ENCODE measurements at places on chromosomes 5 and 9.

- DNase-seq = no peak
Measured at GRCh38 chr9:132597073-132597775, 14.8 kb downstream of the BARHL1 start.

DNA sequence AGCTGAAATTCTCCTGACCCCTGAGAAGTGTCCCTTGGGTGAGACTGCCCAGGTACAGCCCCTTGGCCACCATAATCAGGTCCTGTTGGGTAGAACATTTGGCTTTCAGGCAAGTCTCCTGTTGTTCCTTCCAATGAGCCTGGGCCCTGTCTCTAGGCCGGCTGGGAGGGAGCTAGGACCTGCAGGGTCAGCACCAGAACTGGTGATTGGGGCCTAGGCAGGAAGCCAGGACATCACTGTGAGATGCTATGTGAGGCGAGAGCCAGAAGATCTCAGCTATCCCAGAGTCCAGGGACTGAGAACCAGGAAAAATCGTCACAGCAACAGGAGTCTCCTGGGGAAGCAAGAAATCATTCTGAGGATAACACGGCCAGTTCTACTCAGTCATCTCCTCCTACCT, 51.5 kb downstream of the PCDH1 start:
- DNase-seq = no peak

DNA sequence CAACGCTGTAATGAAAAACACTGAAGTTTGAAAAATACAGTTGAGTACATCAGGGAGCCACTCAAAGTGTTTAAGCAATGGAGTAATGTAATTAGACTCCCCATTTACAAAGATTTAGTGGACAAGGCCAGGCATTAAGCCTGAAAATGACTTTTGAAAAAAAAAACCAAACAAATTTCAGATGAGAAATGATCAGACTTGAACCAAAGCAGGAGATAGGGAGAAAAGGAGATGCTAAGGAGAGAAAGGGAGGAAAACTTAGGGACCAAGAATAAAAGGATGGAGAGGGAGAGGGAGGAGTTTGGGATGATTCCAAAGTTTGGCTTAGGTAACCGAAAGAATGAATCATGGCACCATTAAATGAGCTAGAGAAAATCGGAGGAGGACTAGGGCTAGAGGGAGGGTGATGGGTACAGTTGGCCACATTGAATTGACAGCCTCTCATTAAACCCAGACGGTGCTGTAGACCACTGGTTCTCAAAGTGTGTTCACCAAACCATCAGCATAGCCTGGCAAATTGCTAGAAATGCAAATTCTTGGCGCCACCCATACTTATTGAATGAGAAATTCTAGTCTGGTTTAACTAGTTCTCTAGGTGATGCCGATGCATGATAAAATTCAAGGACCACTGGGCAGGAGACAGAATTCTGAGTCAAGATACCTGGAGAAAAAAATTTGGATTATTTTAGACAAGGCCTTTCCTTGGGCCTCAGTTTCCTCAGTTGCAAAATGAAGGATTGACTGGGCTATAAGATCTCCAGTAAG, 6.2 kb upstream of the CPEB4 start:
- no peak for DNase-seq

DNA sequence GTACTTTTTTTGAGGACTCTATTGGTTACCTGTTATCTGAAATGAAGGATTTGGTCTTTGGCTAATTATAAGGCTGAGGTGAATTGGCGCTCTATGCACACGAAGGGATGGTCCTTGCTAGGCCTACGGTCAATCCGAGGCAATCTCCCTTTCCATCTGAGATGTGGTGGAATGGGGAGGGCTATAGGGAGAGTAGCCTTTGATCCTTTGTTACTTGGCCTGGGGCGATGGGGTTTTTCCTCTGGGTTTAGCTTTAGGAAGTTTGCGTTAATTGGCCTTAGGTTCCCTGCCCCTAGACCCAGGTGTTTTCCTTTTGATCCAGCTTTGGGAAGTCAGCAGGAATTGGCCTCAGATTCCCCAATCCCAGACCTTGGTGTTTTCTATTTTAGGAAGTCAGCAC, 102.1 kb upstream of the C9orf72 start:
- DNase-seq = no peak

GRCh38 chr9:97508852-97509251, 7.4 kb downstream of the TMOD1 start:
- no peak for DNase-seq

- DNase-seq = no peak
Measured at GRCh38 chr9:33082538-33083326, 6.3 kb upstream of the SMU1 start.

- DNase-seq = no peak
Measured at GRCh38 chr9:76528642-76529190, 69.7 kb downstream of the GCNT1 start.

- DNase-seq = no peak
Measured at GRCh38 chr9:34098307-34098706, 28.2 kb downstream of the DCAF12 start.

GRCh38 chr5:67516948-67517565, 320.5 kb upstream of the CD180 start:
- peak; percentile 7 for DNase-seq

- no peak for DNase-seq
Measured at GRCh38 chr9:132656299-132656698, 13.5 kb downstream of the DDX31 start.

DNA sequence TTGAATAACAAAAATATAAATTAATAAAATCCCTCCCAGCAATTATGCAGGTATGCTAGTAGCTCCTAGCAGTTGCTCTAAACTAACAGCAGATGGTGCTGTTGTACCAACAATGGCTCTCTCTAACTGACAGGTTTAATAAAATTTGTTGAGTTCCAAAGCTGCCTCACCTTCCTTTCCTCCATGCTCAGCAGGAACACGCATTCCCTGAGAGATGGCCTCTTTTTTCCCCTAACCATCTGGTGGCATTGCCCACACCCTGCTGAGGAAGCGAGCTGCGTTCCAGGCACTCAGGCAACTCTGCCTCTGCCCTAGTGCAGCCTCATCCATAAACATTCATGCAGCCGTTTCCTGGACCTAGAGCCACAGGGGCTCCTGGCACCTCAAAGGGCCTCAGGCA, 106.2 kb downstream of the KLHL3 start:
- no peak for DNase-seq

GRCh38 chr5:160049099-160049498, 40.2 kb downstream of the TTC1 start:
- no peak for DNase-seq

- no peak for DNase-seq
Measured at GRCh38 chr9:137407590-137408300, 15.2 kb downstream of the EXD3 start.

DNA sequence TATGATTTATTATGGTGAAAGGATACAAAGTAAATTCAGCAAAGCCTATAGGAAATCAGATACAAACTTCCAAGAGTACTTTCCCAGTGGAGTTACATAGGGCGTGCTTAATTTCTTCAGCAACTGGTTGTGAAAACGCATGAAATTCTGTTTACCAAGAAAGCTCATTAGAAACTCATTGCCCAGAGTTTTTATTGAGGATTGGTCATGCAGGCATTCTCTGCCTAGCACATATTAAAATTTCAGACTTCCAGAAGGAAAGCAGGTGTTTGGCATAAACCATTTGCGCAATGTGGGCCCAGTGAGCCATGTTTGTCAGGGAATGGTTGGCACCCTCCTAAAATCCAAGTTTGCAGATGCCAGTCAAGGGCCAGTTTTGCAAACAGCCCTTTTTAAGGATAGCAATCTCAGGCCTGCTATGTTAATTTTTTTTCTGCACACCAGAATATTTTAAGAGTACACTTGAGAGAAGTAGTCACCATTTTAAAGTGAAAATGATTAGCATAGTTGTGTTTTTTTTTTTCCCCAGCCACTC, 311.1 kb upstream of the CHD1 start:
- no peak for DNase-seq

DNA sequence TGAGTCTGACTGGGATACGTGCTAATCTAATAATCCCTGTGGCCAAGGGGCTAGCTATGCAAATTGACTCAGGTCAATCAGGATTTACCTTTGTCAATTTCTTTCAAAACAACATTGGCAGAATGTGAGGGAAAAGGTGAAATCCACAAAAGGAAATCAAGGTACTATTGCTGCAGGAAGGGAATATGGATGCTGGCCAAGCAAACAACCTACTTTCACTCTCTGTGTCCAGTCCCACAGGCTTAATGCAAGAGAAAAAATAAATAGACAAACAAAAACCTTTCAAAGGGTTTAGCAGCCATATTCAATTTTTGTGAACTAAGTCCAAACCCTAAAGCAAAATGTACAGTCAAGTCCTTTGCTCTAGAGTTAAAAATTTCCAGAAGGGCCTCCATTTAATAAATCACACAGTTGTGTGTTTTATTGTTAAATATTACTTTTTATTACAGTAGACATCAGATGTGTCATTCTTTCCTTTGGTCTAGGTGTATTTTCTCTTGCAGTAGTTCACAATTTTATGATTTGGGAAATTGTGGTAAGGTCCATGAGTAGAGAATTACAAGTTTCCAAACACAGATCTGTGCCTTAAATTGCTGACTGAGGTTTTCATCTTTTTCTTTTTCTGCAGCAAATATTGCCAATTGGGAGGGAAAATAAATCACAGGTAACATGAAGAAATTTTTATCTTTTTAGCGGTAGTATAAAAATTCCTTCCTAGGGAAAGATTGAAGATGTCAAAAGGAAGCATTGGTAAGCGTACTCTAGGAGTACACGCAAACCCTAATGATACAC, 309.1 kb downstream of the DMAC1 start:
- no peak for DNase-seq

DNA sequence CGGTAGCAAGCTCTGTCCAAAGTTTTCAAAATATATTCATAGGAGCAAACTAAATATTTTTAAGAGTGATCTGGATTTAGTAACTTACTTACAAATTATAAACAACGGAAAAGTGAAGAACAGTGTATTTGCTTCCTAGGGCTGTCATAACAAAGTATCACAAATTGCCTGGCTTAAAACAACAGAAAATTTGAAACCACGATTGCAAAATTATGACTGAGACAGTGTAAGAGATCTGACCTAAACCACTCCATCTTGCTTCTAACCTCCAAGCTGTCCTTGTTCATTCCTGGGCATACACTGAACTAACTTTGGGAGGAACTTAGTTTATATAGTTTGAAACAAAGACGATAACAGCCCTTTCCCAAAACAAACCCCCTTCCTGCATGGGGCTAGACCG, 202.0 kb upstream of the CDH6 start:
- DNase-seq = no peak

DNA sequence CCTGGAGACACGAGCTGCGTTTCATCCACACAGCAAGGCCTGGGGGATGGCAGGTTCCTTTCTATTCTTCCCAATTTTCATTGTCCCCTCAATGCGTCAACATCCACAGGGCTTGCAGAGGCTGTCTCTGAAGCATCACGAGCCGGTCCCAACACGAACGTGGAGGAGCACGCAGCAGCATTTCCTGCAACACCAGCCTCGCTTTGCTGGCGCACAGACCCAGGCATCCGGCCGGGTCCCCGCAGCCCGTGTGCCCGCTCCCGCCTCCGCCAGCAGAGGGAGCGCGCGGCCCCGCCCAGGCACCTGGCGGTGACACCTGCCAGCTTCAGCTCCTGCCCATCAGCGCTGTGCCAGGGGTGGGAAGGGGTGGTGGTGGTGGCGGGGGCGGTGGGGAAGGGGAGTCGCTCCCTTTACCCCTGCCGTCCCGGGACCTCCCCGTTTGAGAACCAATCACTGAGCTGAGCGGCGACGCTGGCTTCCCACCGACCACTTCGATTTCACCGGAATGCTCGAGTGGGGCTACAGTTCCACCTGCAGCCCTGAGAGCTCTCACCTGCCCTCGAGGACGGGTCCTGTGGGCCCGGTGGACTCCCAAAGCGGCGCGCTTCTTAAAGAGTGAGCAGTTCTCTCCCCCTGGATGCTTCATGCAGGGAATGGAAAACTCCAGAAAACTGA, 464.5 kb downstream of the ICE1 start:
- no peak for DNase-seq

DNA sequence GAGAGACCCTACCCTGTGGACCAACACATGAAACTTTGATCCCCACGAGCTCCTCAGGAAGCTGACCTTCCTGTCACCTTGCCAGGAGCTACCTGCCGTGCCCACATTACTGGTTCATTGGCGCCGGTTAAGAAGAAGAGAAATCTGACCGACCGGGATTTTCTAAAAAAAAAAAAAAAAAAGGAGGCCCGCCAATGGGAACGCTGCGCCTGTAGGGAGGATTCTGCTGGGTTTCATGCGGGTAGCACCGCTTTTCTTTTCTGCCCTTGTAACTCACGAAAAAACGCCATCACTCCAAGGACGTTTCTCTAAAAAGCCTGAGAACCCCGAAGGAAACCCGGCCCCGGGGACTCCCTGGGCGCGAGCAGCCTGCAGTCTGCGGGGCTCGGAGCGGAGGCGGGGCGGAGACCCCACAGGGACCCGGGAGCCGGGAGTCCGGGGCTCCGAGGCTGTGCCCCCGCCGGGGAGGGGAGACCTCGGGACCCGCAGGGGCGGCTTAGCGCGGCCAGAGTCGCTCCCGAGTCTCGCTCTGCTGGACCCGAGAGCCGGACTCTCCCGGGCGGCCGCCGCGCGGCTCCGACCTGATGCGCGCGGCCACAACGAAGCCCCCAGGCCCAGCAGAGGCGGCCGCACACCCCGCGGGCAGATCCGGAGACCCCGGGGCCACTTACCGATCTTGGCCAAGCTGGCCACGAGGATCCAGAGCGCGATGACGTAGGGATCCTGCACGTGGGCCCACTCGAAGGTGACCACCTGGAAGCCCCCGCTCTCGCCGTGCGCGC, 617 bp downstream of the SLC9A3 start:
- no peak for DNase-seq

- no peak for DNase-seq
Measured at GRCh38 chr9:134213881-134214341, 49.5 kb upstream of the RNU6ATAC start.

DNA sequence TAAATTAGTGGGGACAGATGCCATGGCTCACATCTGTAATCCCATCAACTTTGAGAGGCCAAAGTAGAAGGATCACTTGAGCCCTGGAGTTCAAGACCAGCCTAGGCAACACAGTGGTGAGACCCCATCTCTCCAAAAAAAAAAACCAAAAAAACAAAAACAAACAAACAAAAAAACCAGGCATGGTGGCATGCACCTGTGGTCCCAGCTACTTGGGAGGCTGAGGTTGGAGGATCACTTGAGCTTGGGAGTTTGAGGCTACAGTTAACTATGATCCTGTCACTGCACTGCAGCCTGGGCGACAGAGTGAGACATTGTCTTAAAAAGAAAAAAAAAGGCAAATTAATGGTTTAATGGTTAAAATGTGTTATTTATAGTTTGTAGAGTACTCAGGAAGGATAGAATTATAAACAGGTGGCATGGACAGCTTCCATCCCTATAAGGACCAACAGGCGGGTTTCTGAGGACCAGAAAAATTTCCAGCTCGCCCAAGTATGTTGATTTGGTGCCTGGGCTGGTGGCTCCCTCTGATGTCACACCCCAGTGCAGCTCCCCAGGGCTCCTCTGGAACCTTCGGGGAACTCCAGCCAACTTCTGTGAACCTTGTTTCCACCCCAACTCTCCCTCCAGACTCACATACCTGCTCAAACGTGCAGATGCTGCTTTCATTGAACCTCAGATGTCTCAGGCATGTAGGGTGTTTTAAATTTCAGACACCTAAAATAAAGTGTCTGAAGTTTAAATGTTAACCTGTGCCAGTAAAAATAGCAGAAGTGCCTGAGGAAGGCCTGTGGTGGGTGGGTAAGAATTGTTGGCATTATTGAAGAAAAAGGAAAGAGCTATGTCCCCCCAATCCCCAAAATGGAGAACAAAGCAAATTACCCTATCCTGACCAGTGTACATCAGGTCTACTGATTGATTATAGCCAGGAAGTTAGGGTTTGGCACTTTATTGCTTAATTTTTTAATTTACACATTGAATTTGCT, 69.0 kb downstream of the TRIO start:
- no peak for DNase-seq

Data from kidney epithelial cell (primary cell).